Lung (tissue), 17 donors: ENCODE measurements at places on chromosomes 12 and 14.
A peak's percentile ranks its signal among the peaks of the same experiment; 100 is the strongest.

DNA sequence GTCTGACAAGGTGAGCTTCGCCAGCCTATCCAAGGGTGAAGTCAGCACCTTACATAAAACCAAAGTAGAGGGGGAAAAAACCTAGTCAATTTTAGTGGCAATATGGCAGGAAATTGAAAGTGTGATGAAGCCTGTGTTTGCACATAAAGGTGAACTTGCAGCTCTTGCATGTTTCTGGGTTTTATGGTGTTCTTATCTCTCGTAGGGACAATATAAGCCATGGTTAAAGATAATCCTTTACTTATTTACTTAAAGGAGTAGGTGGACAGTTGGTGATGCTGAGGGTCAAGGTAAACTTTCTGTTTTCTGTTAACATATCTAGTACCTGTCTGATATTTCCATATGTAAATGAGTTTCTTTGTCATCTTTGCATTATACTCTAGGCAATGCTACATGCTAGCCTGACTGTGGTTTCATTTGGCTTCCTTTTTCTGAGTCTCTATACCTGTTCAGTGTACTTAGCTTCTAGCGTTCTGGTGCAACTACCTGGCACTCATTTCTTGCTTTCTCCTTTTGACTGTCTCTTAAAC, 32.8 kb downstream of the CCDC91 start:
- no peak for DNase-seq

GRCh38 chr14:103186241-103186822, 63.1 kb downstream of the TNFAIP2 start:
- DNase-seq, result no peak

DNA sequence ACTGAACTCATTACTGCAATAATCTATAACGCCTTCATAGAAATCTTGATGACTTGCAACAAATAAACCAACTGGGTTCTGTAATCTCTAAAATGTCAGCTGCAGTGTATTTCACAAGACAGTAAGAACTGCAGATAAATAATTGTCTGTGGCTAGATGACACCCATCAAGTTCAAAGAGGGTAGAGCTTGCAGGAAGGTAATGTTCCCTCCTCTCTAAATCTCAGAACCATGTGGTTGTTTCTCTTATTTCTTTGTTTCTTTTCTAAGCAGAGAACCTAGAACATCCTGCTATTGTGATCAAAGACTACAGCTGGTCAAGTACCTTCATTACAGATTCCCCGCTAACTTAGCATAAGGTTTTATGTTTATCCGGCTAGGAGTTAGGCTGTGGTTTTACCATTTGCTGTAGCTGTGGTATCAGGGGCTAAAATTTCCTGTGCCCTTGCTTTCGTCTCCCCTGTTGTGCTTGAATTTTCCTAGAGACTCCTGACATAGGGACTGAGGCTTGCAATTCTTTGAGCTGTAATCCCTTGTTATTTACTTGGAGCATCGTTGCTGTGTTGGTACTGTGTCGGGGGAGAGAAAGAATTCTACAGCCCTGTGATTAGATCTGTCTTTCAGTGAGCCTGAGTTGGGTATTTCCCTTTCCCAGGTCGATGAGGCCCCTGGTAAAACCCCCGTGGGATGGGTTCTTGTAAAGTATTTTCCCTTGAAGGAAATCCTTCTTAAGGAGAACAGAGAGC, 253.1 kb upstream of the BTG1 start:
- DNase-seq, result no peak

GRCh38 chr12:126430921-126431320, 1365.7 kb downstream of the AACS start:
- no peak for DNase-seq

DNA sequence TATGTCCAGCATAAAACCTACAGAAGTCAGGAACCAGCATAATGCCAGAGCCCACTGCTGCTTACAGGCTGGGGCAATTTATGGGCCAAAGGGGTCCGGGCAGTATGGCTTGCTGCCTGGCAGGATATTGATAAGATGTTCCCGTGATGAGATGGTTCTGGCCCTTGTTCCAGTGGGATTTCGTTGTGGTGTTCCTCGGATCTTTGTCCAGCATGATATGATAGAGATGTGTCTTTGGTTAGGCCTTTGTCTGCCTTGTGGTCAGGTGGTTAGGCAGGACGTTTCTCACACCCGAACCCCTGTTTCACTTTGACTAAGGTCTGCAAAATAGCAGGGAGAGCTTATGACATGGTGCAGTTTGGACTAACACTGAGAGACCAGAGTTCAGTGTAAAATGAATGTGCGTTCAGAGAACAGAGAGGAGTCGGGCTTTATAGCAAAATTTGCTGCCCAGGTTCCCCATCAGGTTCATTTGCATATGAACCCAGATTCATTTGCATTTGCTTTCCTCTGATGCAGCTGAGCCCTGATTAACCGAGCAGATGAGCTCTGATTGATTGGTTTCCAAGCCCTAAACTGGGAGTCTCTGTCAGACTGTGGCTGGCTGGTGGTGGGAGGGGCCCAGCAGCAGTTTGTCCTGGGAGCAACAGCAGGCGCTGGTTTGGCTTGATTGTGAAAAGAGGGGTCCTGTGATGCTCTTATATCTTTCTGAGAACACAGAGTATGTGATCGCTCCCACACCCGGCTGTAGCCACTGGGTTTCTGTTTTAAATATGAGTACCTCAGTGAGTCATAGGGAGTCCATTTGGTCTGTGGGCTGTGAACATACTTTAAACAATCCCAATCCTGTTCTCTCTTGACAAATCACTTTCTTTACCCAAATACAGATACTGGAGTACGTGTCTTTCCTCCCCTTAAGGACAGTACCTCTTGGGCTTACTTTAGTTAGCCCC, 156.3 kb upstream of the PZP start:
- no peak for DNase-seq

GRCh38 chr14:95490727-95491451, 25.6 kb downstream of the SYNE3 start:
- DNase-seq, result no peak

GRCh38 chr14:61470961-61471293, 149.5 kb downstream of the PRKCH start:
- DNase-seq, result no peak

- DNase-seq, result no peak
These were observed 33.7 kb downstream of the SPPL3 start for GRCh38 chr12:120870415-120870814.

DNA sequence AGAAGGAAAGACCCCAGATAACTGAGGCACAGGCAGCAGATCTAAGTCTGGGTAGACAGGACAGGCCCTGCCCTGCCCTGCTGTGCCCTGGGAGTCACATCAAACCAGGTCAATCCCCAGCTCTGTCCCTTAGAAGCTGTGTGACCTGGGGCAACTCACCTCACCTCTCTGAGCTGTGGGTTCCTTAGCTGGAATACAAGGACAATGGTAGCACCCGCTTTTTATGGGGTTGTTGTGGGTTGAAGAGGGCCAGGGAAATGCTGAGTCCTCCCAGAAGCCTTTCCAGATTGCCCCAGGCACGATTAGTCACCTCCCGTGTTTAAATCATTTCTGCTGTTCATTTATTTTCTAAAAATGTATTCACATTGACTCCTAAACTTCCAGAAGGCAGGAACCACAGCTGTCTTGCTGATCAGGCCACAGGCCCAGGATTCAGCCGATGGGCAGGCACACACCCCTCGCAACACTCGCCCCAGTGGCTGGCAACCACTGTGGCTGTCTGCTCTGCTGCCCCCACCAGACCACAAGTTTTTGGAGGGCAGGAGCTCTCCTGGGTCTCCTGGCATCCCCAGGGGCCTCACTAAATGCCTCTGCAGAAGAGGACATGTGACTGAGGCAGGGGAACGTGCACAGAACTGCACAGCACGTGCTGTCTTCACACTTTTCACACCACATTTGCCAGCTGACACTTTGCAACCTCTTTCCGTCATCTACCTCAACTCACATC, 3.0 kb downstream of the SELPLG start:
- DNase-seq, result no peak

GRCh38 chr12:1778911-1779310, 41.5 kb upstream of the LRTM2 start:
- no peak for DNase-seq

GRCh38 chr12:107544937-107545336, 140.7 kb upstream of the PWP1 start:
- peak; percentile 77 for DNase-seq

DNA sequence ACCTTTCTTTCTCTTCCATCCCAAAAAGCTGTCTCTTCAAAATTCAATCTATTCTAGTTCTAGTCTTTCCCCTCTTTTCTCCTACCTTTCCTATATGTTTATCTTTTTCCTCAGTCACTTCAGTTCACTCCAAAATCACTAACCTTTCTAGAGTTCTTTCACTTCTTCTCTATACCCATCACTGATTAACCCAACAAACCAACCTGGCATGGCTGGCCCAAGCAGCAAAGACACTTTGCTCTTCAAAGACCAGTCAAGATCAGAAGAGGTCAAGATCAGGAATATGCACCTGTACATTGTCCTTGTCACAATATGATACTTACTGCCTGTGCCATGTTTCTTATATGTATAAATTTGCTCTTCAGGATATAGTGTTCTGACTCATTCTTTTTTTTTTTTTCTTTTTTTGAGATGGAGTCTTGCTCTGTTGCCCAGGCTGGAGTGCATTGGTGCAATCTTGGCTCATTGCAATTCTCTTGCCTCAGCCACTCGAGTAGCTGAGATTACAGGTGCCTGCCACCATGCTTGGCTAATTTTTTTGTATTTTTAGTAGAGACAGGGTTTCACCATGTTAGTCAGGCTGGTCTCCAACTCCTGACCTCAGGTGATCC, 112.9 kb downstream of the C12orf42 start:
- no peak for DNase-seq
